ENCODE measurements at places on chromosomes 3 and 15.
A peak's percentile ranks its signal among the peaks of the same experiment; 100 is the strongest.

DNA sequence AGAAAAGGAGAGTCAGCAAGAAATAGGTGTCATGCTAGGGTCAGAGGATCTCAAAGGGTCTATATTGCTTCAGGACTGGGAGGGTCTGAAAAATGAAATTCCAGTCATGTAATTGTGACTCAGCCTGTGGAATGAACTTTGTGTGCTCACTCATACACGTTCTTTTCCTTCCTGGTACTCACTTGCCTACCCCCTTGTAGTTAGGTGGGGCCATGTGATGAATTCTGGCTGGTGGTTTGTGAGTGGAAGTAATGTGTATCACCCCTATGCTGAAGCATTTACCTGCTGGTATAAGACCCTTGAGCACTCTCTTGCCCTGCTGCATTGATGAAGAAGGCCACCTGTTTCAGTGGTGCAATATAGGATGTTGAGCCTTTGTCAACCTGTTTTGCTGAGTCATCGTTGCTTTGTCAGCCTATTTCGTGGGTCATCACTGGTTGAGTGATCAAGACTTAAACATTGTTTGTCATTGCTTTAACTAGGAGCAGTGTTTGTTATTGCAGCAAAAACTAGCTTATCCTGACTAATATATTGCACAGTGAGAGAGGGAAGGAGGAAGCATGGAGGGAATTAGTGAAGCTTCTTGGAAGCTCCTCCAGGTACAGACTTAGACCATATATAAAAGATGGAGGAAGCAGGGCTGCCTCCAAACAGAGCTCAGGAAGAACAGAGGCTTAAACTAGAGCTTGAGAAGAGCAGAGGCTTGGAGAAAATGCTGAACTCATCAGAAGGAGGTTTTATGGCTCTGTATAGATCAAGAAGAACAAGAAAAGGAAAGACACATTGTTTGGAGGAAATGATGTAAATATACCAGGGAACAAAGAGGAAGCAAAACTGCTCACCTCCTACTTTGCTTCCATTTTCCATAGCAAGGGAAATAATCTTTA is 28.9 kb downstream of the TLNRD1 start:
- no peak for DNase-seq

DNA sequence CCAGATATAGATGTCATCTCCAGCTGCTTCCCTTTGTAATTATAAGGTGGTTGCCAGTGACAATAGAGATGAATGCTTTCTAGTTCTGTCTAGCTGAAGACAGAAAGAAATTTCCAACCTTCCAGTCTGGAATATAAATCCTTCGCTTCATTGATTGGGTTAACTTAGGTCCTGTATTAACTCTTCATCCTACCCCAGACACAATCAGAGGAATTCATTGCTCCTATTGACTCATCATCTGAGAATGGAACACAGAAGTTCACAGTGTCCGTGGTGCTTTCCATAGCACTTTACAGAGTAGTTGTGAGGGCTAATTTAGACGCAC is 241.4 kb downstream of the NFKBIZ start:
- no peak for DNase-seq

DNA sequence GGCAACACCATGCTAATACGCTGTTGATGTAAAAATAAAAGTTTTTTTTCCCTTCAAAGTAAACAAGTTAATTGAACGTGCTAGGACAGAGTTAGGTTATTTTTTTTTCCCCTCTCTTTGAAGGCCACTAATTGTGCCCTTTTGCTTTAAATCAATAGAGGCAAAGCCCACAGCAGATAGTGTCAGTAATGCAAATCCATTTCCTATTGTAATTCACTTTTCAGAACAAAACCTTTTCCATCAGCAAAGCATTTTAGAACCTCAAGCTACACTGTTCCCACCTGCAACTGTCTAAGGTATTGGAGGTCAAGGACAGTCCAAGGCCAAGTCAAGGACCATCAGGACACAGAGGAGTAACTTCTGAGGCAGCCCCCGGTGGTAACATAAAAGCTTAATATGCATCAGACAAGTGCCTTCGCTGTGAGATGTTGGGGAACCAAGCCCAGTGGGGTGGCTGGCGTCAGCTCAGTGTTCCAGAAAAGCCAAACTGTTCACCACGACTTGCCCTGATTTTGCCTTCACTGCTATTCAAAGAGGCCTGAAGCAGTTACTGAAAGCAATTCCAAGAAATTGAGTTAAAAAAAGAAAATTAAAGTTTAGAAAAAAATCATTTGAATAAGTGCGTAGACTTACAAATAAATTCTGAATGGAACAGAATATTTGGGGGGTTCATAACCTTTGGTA is 65.8 kb upstream of the ICE2 start:
- DNase-seq, result no peak

GRCh38 chr3:15107075-15107947 is 8.4 kb upstream of the RBSN start:
- no peak for DNase-seq

DNA sequence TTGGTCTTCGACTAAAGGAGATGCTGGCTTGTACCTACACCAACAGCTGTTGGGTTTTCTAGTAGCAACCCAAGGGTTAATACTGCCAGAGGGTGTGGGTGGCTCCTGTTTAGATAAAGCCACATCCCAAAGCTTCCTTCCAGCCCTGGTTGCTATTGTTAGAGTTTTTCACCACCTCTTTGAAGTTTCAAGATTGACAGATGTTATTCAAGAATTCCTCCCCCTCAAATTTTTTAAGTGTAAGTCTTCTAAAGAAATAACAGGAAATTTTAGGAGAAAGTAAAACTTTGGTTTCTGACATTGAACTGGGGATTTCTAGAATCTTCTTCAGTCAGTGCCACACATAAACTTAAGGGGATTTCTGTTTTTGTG is 60.9 kb downstream of the TGFBR2 start:
- no peak for DNase-seq

GRCh38 chr15:51982770-51983103 is 11.2 kb upstream of the LEO1 start:
- DNase-seq, result no peak

DNA sequence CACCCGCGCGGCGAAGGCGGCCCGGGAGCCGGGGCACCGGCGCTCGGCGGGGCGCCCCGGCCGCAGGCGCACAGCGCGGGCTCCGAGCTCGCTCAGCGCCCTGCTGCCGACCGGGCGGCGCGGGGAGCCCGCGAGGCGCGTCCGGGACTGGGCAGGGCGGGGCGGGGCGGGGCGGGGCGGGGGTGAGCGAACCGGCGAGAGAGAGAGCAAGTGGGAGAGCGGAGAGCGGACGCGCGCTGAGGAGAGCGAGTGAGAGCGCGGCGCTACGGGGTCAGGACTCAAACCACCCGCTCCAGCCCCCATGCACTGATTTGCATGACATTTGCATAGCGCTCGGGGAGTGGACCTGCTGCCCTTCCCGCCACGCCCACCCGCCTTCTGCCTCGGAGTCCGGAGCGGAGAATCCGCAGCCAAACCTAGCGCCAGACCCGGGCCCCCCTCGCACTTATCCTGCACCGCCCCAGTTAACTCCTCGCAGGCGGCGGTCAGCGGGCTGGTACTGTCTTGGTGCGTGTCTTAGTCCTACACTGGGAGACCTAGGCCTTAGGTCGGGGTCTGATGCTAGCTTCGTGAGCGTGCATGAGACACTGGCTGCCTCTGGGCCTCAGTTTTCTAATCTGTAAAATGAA is at the start of gene MYLK:
Gene MYLK, minus strand, starts transcription at position 130 of the 629 bp plus-strand sequence. CDS start 90,491 bp downstream, outside the sequence.
- DNase-seq, result peak; percentile 41

DNA sequence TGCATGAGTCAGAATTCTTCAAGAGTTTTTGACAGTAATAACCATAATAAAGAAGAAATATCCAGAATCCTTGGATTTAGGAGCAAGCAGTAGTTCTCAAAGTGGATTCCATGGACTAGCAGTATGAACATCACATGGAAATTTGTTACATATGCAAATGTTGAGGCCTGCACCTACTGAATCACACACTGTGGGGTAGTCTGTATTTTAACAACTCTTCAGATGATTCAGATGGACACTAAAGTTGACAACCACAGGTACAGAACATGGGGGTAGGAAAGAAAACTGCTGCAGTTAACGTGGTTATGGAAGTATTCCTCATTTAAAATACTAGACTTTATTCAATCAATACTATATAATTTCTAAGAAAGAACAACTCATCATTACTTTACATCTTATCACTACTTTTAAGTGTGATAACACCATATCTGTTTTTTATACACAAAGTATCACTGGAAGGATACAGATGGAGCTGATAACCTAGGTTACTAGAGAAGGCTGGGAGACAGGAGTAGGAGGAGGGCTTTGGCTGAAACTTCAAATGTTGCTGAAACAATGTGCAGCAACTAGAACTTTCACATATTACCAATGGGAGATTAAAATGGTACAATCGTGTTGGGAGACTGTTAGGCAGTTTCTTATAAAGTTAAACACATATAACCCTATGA is 11.7 kb downstream of the NEDD4 start:
- no peak for DNase-seq

DNA sequence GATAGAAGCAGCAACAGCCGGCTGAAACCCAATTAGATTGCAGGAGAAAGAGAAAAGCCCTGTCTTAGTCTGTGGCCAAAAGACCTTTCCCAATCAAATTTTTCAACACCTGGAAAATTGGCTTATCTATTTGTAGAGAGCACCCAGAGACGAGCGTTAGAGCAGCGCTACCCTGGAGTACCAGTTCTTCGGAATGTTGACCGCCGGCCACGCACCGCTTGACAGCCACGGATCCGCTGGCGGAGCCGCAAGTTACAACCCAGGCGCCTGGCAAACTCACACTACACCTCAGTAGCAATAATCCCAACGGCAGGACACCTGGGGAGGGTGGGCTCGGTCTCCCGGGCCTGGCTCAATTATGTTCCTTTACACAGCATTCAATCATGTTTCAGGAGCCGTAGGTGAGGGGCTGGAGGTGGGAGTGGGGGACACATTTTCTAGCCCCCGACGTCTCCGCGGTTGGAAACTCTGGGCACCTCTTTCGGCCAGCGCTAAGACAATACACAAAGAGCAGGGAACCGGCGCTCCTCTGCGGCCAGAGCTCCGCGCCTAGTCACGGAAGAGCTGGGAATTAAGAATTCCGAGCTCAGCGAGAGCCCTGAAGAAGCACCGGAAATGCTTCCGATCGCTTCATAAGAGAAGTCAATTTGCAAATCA is 1.2 kb downstream of the MB21D2 start:
- no peak for DNase-seq

GRCh38 chr3:24479816-24480215 is 14.8 kb downstream of the THRB start:
- no peak for DNase-seq

GRCh38 chr3:183823963-183824362 is 1.4 kb downstream of the MAP6D1 start:
- no peak for DNase-seq

GRCh38 chr3:194384569-194385001 is 14.5 kb downstream of the GP5 start:
- no peak for DNase-seq

- no peak for DNase-seq
These were observed 407.0 kb downstream of the ERC2 start for GRCh38 chr3:56061279-56061626.

DNA sequence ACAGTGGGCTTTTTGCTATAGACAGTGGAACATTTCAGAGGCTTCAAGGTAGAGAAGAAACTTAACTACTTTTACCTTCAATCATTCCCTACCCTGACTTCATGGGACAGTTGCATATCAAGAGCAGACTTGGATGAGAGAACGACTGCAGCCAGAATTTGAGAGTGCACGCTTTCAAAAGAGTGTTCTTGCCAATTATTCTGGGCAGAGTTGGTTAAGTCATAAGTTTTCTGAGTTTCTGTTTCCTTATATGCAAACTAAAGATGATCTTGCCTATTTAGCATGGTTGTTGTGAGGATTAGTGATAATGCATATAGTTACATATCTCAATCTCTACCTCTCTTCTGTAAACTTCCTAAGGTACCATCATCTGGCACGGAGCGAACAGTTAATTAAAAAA is 7.6 kb downstream of the SLC9A9 start:
- DNase-seq, result no peak

- no peak for DNase-seq
These were observed 13.3 kb downstream of the EIF3J start for GRCh38 chr15:44550256-44550655.

- DNase-seq, result no peak
These were observed 60.7 kb downstream of the UBE2E2 start for GRCh38 chr3:23263796-23264195.

GRCh38 chr15:31013863-31014607 is 22.6 kb upstream of the MTMR10 start:
- no peak for DNase-seq

- no peak for DNase-seq
These were observed 18.3 kb upstream of the IL20RB start for GRCh38 chr3:136939489-136939888.

- DNase-seq, result peak; percentile 3
These were observed 5.3 kb downstream of the P2RY12 start for GRCh38 chr3:151379083-151379734.

DNA sequence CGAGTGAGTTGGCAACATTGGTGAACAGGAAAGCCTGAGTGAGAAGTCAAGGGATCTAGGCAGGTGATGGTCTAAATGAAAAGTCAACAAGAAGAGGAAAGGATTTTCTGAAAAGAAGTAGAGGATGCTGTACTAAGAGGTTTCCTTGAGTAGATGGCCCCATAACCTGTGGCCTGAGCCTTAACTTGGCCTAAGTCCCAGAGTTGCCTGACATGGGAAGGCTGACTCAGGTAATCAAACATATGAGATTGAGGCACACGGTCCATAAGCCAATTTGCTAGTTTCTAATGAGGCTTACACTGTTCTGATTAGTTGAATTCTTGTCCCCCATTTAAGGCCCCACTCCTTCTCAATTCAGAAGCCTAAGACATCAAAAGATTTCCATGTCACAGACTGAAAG is 262.5 kb upstream of the LMCD1 start:
- no peak for DNase-seq

GRCh38 chr3:29639578-29640290 is 358.9 kb downstream of the RBMS3 start:
- DNase-seq, result no peak

GRCh38 chr3:64860536-64860870 is 172.7 kb upstream of the ADAMTS9 start:
- DNase-seq, result no peak

DNA sequence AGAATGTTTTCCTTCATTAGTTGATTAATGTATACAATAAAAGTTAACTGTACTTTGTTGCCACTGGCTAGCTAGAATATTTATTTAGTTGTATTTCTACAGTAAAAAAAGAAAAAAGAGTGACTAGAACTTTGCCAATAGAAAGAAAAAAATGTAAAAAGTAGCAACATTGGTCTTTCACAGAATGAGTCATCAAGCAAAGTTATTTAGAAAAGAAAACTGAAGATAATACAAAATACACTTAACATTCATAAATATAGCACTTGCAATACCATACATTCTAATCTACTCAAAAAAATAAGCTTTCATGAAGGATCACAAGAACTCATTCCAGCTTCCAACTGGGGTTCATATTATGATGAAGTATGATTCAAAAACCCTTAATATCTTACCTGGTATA is 83.4 kb downstream of the AQR start:
- no peak for DNase-seq

DNA sequence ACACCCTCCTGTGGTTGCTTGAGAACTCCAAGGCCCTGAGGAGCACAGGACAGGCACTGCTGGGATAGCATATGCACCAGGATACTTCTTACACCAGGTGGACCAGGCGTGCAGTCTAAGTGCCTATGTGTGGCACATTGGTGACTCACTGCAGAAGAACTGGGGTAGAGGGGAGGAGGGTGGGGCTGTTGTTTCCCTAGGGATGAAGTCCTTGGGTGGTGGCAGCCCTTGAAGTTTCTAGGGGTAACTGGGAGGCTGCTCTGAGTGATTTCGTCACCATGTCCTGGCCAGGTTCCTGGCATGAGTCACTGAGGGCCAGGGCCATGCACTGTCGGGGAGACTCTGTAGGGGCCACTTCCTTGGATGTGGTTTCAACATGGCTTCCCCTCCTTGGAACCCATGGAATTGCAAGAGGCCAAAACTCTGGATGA is 15.9 kb downstream of the MYZAP start:
- DNase-seq, result no peak
